ENCODE measurements at places on chromosomes 5 and 9.

DNA sequence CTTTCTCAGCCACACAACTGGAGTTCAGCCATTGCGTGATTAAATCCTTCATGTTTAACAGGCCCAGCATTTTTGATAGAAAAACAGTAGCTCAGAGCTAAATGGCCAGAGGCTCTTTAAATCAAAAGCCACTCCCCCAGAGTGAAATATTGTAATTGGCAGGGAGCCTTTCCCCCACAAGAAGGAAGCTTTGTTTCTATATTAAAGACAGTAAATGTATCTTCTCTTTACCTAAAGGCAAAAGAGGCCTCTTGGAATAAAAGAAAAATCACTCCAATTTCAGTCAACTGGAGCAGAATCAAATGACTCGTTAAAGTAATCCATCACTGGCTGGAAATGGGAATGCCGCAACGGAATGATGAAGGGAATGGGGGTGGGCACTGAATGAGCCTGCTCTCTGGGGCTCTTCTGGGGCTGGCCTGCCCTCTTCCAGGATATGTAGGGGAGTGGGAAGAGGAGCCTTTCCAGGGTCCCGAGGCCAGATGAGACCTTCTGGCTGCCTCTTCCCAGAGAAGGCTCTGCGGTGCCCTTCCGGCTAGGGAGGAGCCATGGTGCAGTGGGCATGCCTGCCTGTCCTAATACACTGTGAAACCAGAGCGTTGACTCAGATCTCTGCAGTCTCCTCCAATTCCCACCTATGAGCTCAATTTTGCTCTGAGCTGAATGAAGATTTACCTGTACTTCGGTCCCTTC is 45.2 kb downstream of the ANKDD1B start:
- no peak for DNase-seq

- DNase-seq: no peak
These were observed 53.7 kb upstream of the SMIM15 start for GRCh38 chr5:61215996-61216395.

DNA sequence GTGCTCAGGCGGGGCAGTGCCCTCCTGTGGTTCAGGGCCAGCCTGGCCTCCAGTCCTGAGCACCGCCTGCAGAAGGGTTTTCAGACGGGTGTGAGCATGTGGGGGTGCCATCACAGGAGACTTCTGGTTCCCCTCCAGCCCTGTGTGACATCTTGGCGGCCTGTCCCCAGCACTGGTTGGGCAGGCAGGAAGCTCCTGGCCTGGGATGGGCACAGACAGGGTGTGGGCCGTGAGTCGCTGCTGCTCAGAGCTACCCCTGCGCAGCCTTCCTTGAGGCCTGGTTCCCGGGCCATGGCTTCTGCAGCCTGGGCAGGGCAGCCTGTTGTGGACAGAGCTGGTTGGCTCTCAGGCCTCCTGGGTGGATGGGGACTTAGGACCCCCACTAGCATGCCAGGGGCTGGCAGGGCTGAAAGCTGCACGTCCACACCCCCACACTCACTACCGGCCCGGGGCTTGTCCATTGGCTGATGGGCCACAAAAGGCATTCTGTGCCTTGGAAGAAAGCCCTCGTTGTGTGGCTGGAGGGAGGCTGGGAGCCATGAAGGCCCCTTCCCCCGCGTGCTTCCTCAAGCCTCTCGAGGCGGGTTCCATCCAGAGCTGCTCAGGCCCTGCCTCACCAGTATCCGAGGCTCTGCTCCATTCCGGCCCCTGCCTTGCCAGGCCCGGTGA is 58.7 kb downstream of the RXRA start:
- DNase-seq: no peak

GRCh38 chr5:171849585-171850323 is 64.1 kb downstream of the SMIM23 start:
- DNase-seq: no peak

- no peak for DNase-seq
These were observed 39.8 kb upstream of the NEK6 start for GRCh38 chr9:124217836-124218437.

DNA sequence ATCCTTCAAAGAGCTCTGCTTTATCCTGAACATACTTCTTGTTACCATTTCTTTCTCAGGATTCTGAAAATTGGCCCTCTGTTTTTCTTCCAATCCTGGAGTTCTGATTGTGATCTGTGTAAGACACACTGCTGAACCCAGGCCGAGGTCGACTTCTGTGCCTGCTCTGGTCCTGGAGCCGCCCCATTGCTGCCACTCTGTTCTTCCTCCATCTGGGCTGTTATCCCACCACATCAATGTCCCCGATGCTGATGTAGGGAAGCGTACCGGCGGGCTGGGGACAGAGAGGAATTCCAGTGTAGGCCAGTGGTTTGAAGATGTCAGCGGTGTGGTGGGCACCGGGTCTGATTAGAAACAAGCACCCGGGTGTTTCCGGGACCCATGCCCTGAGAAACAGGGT is 102.5 kb downstream of the LIFR start:
- DNase-seq: no peak

GRCh38 chr9:131320031-131320685 is 30.6 kb downstream of the PLPP7 start:
- DNase-seq: no peak

- no peak for DNase-seq
These were observed 223.3 kb downstream of the MEF2C start for GRCh38 chr5:88659529-88660263.

DNA sequence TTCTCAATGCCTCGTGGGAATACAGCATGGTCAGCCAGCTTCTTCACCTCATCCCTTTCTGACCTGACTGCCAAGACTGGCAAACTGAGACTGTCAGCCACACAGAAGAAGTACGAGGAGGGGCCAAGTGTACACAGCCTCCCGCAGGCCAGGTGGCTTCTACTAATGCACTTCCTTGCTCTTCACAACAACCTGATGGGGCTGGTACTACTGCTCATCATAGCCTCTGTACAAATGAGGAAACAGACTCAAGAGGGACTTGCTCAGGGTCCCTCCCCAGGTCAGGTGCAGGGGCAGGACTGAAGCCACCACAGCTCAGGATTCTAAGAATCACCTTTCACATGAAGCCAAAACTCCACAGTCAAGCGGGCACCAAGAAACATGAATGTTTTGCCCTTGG is 21.3 kb downstream of the NIPAL4 start:
- no peak for DNase-seq

DNA sequence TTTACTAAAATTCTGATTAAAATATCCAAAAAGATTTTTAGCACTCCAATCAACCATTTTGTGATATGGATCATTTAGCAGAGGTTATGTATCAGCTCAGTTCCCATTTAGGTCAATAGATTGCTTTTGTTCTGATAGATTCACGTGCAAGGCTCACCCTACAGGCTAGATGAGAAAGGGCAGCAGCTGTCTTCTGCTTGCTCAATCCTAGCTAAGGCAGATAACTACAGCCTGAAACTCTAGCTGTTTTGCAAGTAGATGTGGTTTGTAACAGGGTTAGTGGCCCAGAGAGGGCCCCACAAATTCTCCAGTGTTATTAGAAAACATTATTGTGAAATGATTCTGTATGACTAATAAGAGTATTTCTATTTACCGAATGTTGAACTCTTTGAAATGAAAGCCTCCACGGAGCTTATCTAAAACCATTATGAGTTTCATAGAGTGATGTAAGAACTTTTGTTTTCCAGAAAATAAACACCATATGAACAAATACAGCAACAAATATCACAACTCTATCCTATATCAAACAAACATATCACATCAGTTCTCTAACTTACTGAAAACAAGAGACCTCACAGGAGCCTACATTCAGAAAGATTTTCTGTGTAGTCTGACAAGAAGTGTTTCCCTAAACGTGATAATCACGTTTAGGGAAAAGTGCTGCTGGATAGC is 841.9 kb upstream of the ACO1 start:
- DNase-seq: peak; percentile 49

DNA sequence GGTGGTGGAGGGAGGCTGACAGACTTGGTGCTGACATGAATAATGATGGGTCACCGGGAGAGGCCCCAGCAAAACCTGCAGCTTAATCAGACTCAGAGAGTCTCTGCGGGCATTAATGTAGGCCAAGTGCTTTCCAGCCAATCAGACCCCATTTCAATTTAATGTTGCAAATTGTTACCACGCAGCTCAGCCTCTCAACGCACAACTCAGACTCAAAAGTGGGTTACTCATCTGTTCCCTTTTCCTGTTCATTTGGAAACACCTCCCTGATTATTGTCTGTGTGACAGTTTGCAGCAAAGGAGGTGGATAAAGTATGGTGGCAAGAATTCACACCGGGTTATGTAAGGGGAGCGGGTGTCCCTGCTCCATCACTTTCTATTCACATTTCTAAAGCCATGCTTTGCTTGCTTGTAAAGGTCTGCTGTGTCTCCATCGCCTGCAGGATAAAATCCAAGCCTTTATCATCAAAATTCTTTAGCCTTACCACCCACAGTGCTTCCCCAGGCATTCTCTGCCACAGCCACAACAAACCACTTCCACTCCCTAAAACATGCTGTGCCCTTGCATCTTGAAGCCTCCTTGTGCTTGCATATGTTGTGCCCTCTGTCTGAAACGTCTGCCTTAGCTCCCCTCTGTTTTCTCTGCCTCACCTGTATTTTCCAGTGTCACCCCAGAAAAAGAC is 156.5 kb downstream of the ASTN2 start:
- no peak for DNase-seq

- DNase-seq: no peak
These were observed 18.3 kb upstream of the SLC2A6 start for GRCh38 chr9:133496861-133497842.

GRCh38 chr9:13387734-13388067 is 108.2 kb upstream of the MPDZ start:
- DNase-seq: no peak

DNA sequence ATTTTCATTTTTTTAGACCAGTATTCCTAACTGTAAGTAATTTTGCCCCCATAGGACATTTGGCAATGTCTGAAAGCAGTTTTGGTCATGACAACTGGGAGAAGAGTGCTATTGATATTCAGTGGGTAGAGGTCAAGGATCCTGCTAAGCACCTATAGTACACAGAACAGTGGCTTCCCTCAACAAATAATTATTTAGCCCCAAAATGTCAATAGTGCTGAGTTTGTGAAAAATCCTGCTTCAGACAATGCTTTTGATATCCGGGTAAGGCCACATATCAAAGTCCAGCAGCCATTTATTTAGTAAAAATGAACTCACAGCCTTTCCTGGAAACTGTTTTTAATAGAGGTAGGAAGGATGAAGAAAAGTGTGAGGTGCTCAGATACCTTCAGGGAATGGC is 8.1 kb upstream of the TARS1 start:
- no peak for DNase-seq

DNA sequence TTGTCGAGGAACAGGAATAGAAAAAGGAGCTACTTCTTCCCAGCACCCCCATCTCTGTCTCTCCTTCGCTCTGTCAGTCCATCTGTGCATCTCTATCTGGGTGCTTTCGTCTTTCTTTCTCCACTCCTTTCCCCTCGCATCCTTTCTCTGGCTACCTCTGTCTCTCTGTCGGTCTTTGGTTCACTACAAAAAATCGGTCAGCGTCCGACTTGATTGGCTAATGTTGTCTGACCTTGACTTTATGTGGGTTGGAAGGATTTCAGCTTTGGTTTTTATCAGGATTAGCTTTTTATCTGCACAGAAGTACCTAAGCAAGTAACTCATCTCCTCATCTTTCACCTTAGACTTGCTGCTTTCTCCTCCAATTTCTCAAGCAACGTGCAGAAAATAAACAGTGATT is 575.2 kb upstream of the ZNF462 start:
- DNase-seq: no peak

DNA sequence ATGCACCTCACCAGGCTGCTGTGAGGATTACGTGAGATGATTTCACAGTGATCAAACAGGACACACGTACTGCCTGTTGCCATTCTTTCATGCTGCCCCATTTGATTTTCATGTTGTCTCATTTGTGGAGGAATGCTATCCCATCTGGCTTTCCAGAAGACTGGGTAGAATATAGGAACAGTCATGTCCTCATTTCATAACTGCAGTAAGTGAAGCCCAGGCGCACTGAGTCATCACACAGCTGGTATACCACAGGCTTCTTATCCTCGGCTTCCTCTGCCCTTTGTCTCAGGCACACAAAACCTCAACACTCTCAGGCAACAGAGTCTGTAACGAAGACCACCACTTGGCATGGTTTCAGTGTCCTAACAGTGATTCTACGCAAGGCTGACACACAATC is 62.3 kb downstream of the LHFPL2 start:
- DNase-seq: no peak

- peak; percentile 14 for DNase-seq
These were observed 67.5 kb downstream of the ZCCHC7 start for GRCh38 chr9:37187713-37188439.

DNA sequence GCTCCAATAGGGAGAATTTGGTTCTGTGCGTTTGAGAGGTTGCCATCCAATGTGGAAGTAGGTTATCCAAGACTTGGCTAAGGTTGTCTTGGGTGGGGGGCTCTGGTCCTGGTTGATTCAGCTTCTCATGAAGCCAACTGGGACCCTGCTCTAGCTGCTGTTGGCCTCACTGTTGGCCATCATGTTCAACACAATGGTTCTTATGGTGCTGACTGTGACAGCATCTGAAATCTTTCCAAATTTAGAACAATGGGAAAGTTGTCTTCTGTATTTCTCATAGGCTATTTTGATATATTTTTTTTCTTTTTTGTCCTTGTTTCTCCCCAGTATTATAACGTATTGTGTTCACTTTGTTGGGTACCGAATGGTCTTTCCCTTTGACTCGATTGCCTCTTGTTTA is 71.9 kb downstream of the GDNF start:
- no peak for DNase-seq

- DNase-seq: no peak
These were observed 66.4 kb downstream of the IL31RA start for GRCh38 chr5:55917402-55918086.

DNA sequence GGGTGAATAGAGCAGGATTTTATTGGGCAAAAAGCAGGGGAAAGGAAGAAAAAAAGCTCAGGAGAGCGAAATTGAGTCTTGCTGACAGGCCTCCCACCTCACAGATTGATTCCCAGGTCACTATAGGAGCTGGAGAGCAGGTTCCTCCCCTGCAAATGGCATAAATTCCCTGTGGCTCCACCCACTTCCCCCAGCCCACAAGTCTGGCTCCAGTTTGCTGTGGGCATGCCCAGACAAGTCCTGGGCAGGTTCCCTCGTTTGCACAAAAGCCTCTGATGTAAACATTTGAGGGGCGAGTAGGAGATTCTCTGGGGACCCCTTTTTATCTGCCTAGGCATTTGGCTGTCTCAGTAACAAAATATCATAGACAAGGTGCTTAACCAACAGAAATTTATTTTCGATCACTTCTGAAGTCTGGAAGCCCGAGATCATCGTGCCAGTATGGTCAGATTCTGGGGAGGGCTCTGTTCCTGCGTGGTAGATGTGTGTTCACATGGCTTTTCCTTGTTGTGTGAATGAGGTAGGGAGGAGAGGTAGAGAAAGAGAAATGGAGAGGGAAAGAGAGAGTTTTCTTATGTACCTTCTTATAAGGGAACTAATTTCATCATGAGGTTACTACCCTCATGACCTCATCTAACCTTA is 614.5 kb downstream of the MAT2B start:
- no peak for DNase-seq

- DNase-seq: no peak
These were observed 165.8 kb upstream of the MAP3K1 start for GRCh38 chr5:56649569-56649968.
